ENCODE measurements at places on chromosomes 3 and 15. TPM values are rescaled to one million over a fixed set of nuclear protein-coding genes. Genes with fewer than 3 reads are reported as not detected.

Gene SGO1
- total RNA-seq, result 15.6 TPM

Gene NR2F2
- total RNA-seq, result not detected

Gene NSUN3
- total RNA-seq, result 13.4 TPM

Gene FBXO40
- not detected for total RNA-seq

Gene FRMD5
- total RNA-seq, result 0.44 TPM

Gene UCN2
- not detected for total RNA-seq

Gene TCTA
- total RNA-seq, result 23.2 TPM

Gene GRK7
- total RNA-seq, result not detected

Gene PAK6
- total RNA-seq, result 1.9 TPM

Gene TLR9
- total RNA-seq, result 0.16 TPM

Gene RYR3
- total RNA-seq, result not detected

Gene DNASE1L3
- total RNA-seq, result not detected

- no peak for DNase-seq
Measured at GRCh38 chr15:42010434-42010833, 10.4 kb downstream of the PLA2G4E start.

DNA sequence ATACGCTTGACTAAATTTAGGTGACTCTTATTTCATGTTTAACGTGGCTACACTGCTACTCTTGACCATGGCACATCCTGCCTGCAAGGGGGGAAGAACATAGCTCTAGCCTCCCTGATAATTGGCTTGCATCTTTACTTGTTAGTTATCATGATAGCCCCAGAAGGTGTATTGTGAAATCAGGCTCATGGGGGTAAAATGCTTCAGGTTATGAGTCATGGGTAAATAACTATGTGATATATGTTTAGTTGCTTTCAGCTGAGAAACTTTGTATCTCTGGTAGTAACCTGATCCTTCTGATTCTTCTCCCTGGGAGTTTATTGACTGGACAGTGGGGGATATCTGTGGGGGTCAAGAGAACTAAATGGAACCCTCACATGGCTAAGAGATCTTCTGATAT is 660.8 kb upstream of the UBE2E2 start:
- no peak for DNase-seq

- DNase-seq, result no peak
Measured at GRCh38 chr15:40100123-40100946, 8.3 kb downstream of the BMF start.

DNA sequence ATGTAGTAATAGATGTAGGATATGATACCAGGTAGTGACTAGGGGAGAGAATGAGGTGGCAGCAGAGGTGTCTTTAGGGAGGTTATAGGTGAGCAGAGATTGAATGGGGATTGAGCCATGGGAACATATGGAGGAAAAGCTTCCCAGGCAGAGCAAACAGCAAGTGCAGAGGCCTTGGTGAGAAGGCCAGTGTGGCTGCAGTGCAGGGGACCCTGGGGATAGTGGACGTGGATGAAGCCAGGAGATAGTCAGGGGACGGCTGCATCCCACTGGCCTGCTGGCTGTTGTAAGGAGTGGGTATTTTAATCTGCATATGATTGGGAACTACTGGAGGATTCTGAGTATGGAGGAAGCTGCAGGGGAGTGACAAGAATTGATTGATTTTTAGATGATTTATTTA is 62.7 kb upstream of the TRAK1 start:
- no peak for DNase-seq

- DNase-seq, result peak; percentile 14
Measured at GRCh38 chr3:42961633-42962032, 17.5 kb upstream of the GASK1A start.

DNA sequence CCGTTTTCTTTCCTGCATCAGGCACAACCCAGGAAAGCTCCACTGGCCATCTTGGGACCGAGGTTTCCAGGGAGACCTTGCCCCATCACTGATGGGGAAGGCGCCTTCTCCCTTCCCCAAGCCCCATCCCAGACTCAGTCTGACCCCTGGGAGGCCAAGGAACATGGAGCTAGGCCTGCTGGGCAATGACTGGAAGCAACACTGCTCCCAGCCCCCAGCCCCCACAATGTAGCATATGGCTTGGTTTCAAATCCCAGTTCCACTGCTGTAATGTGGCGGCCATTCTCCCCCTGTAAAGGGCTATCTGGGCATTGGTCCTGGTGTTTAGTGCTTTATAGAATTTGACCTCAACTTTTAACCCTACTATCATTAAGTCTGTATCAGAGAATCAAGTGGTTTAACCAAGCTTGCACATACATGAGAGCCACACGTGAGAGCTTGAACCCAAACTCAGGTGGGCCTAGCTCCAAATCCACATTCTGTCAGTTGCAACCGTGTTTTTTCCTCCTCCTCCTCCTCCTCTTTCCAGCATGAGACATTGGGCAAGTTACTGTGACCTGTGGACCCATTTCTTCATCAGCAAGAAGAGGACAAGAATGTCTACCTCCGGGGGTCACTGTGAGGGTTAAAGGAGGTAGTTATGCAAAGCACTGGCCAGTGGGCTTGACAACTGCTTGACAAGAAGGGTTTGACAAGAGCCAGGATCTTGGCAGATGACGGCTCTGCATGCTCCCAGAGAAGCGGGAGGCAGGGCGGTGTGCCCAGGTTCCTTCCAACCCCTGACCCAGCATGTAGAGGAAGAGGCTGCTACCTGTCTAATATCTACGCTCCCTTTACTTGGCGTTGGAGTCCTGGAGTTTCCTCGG is 37.4 kb downstream of the KLHL25 start:
- no peak for DNase-seq

- no peak for DNase-seq
Measured at GRCh38 chr3:20141851-20142250, 44.2 kb downstream of the SGO1 start.

DNA sequence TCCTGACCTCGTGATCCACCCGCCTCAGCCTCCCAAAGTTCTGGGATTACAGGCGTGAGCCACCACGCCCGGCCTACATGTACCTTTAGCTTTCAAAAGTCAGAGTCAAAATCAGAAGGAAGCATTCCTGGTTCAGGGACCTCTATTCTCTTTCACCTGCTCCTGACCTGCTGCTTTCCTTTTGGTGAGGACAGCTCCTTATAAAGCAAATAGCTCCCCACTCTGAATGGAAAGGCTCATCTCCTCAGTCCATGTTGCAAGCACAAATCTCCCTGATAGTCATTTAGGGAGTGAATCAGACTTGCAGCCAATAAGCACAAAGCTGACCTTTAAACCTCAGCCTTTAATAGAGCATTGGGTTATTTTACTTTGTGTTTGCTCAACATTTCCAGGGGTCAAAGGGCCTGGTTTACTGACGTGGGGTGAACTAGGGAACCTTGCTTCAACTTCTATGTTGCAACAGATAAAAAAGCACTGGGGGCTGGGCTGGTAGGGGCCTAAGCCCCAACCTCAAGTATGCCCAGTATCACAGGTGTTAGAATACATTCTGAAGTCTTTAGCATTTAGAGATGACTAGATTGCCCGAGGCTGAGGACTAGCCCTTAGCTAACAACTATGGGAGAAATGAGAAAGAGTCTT is 43.1 kb downstream of the THRB start:
- no peak for DNase-seq

- DNase-seq, result no peak
Measured at GRCh38 chr3:141337523-141337854, 30.8 kb upstream of the ZBTB38 start.

GRCh38 chr15:24729760-24730159 is 54.2 kb downstream of the NPAP1 start:
- DNase-seq, result no peak

DNA sequence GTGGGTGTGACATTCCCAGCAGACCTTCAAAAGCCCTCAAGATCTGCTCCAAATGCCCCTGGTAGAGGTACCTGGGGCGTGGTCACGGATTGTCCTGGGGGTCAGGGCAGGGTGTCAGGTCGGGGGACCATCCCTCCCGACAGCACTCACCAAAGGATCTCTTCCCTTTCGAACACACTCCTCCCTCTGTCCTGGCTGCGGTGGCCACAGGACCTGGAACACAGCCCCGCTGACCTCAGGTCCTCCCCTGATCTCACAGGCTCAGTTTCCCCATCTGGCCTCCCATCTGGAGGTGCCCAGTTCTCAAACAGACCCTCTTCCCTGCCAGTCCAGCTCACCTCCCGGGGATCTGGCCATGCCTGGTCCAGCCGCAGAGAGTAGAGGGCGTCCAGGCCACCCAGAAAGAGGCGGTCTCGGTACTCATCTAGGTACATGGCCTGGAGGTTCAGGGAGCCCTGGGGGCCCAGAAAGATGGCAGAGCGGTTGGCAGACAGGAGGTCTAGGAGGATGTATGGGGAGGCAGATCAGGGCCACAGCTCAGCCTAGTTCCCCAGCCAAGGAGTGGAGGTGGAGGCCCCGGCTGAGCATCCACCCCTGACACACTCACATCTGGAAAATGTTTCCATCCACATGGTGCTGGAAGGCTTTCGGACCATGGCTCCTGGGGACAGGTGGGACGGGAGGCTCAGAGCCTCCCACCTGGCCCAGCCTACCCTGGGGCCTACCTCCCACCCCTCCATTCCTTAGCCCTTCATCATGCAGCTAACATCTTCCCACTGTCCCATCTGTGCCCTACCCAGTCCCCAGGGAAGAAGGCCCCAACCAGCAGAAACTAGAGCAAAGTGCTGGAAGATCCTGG is 2.3 kb downstream of the SEMA3G start:
- no peak for DNase-seq

- no peak for DNase-seq
Measured at GRCh38 chr3:116140100-116140689, 305.1 kb downstream of the LSAMP start.

- DNase-seq, result no peak
Measured at GRCh38 chr3:62939707-62940106, 64.5 kb upstream of the CADPS start.

DNA sequence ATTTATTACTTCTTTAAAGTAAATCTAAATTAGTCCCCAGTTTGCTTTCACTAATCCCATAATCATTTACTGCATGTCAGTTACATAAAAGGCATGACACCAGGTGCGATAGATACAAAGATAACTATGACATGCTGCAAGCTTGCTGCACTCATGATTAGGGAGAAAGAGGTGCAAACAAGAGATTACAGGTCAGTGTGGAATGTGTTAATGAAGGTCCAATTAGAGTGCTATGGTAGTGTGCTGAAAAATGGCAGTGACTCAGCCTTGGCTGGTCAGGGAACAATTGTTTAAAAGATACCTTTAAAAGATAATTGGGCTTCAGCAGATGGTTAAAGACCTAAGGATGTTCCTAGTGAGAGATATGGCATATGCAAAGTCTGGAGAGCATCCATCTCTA is 352.6 kb upstream of the TGFBR2 start:
- DNase-seq, result no peak

- no peak for DNase-seq
Measured at GRCh38 chr3:127865941-127866340, 43.6 kb upstream of the MGLL start.

GRCh38 chr3:69699183-69699582 is 40.1 kb upstream of the MITF start:
- no peak for DNase-seq

DNA sequence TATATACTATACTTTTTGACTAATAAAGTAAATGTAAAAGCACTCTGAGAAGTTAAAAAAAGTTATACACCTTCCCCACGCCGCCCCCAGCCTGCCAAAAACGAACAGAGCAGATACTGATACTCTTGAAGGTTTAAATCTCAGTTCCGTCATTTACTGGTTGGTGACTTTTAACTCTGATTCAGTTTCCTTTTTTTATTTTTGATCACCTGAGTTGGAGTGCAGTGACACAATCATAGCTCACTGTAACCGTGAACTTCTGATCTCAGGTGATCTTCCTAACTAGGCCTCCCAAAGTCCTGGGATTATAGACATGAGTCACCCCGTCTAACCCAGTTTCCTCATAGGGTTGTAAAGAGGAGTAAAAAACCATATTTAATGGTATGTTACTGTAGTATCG is 3.3 kb upstream of the TIPIN start:
- no peak for DNase-seq

GRCh38 chr3:187823746-187824145 is 78.5 kb upstream of the BCL6 start:
- DNase-seq, result no peak

GRCh38 chr3:150068440-150069153 is 97.9 kb upstream of the PFN2 start:
- DNase-seq, result no peak

- no peak for DNase-seq
Measured at GRCh38 chr3:15113471-15113870, 14.5 kb upstream of the RBSN start.

DNA sequence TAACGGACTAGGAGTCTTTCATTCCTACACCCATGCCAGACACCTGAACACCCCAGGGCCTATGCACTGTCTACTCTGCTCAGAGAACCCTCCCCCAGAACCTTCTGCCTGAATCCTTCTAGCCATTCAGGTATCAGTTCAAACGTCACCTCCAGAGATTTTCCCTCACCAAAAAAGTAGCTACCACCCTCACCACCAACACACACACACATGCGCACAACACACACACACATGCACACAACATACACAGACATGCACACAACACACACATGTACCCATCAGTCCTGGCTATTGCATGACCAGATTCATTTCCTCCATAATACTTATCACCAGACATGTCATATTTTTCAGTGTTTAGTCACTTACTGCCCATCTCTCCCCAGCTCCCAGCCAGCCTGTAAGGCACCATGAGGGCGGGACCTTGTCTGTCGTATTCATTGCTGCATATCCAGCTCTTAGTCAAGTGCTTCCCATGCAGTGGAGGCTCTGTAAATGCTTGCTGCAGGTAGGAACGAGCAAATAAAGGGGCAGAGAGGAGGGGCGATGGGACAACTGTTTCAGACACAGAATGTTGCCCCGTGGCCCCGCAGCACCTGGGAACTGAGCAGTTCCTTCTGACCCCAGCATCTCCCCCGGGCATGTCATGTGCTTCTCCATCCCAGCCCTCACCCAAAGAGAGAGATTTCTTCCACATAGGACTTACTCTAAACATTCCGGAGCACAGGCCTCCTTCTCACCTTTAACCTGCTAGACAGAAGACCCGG is 29.2 kb downstream of the XXYLT1 start:
- DNase-seq, result no peak

DNA sequence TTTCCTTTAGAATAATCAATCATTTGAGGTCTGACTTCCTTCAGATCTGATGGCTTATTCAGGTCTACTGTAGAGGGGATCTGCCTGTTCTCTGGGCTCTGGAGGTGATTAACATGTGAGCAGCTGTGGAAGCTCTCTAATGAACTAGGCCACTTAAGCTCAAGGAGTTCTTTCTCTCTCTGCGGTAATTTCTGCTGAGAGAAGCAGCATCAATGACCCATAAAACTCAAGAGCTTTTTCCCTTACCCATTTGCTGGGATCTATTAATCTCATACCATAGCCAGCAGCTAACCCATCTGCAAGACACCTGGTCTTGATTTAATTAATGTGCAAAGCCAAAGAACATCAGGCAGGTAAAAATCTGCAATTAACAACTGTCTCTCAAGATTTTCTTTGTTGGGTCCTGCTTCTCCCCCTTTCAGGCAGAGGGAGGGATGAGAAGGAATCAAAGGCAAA is 73.2 kb upstream of the DLG1 start:
- no peak for DNase-seq

GRCh38 chr3:115851571-115851970 is 228.3 kb downstream of the GAP43 start:
- DNase-seq, result no peak

DNA sequence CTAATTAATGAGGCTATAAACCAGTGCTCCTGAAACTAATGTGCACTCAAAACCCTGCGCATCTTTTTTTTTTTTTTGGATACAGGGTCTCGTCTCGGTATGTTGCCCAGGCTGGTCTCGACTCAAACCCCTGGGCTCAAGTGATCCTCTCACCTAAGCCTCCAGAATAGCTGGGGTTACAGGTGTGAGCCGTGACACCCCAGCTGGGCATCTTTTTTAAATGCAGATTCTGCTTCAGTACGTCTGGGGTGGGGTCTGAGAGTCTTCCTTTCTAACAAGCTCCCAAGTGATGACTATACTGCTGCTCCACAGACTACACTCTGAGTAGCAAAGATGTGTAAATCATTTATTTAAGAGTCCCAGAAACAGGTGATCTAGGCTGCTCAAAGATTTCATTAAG is 73.0 kb downstream of the BFSP2 start:
- no peak for DNase-seq
